Fibroblast of lung (primary cell): ENCODE measurements at places on chromosomes 11 and 22.

DNA sequence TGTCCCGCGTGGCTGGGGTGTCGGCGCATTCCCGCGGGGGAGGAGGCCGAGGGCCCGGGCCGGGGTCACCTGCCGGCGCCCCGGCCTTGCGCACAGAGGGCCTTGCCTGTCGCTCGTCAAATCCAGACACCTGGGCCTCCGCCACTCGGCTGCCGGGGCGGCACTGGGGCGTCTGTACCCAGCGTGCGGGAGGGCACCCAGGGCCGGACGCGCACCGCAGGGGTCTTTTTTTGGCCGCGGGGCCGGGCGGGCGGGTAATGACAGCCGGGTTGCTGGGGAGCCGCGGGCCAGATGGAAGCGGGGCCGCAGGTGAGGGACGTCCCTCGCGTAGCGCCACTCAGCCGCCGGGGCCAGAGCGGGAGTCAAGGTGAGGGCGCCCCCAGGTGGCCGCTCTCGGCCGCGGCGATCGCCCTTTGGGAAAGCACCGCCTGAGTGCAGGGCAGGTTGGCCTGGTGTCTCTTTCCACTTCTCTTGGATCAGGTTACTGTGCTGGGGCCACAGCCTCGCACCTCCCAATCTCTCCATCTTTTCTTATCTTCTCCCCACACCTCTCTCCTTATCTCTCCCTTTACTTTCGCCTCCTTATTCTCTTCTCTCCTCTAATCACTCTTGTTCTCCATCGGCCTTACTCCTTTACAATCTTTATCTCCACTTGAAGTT, 3.5 kb downstream of the PHLDB1 start:
- peak; percentile 54 for DNase-seq

DNA sequence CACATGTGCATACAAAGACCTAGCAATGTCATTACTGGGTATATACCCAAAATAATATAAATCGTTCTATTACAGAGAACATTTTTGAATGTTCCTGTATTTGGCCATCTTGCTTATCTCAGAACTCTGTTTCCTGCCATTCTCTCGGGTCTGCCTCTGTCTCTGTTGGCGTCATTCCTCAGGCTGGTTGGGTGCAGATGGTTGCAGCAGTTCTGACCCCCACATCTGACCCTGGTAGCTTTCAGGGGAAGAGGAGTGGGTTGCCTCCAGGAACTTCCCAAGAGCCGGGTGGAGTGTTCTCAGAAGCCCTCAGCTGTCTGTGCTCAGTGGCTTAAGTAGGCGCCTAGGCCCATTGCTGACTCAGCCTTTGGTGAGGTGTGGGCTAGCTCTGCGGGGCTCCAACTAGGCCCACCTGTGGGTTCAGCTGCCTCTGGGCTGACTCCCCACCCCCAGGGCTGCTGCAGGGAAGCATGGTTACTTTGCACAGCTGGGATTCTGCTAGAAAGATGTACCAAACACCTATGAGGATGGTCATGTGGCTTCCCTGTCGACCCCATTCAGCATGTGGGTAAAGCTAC, 114.0 kb downstream of the TBC1D22A start:
- DNase-seq: no peak

DNA sequence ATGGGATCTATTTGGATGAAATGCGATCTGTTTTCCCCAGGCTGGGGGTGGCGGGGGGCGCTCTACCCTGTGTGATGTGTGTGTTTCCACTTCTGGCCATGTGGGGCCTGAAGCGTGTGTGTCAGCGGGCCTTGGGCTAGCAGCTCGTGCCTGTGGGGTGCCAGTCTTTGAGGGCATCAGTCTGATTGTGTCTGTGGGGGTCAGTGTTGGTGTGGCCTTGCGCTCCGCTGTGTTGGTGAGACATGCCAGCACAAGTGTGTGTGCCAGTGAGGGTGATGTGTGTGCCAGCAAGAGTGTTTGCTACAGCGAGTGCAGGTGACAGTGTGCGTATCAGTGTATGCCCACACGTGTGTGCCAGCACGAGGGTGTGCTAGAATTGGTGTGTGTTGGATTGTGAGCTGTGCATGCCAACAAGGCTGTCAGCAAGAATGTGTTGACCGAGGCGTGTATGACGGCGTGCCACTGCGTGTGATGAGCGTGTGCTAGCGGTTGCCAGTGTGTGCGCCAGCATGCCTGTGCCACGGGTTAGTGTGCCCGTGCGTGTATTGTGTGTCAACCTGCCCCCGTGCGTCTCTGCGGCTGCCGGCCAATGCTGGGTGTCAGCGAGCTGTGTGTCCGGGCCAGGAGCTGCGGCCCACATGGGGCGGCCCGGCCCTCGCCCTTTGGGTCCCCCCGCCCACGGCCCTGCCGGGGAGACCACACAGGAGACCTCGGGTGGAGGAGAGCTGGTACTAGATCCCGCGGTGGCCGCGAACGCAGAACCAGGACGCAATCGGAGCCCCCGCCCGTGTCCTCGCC, 519 bp downstream of the ARRB1 start:
- DNase-seq: peak; percentile 35

GRCh38 chr11:76889411-76889975, 28.8 kb downstream of the ACER3 start:
- no peak for DNase-seq

DNA sequence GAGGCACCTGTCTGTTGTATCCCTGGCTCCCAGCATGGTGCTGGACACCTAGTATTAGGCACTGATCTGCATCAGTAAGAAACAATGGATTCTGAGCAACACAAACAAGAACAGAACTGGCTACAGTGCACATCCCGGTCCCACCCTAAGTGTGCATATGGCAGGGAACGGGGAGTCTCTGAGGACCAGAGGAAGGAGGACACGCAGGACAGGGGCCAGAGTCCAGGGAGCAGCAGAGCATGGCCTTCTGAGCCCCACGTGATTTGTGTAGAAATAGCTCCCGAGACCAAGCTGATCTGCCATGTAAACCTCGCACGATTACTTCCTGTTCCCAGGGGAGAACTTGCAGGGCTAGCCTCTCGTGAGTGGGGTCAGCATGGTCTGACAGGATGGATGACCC, 12.7 kb upstream of the SNX32 start:
- DNase-seq: no peak

- DNase-seq: peak; percentile 75
Observed at GRCh38 chr11:19553683-19554333, 158.8 kb upstream of the NAV2 start.

- DNase-seq: peak; percentile 75
Observed at GRCh38 chr22:45263463-45264269, 21.1 kb upstream of the UPK3A start.

- peak; percentile 62 for DNase-seq
Observed at GRCh38 chr11:131916638-131917037, 546.2 kb downstream of the NTM start.

DNA sequence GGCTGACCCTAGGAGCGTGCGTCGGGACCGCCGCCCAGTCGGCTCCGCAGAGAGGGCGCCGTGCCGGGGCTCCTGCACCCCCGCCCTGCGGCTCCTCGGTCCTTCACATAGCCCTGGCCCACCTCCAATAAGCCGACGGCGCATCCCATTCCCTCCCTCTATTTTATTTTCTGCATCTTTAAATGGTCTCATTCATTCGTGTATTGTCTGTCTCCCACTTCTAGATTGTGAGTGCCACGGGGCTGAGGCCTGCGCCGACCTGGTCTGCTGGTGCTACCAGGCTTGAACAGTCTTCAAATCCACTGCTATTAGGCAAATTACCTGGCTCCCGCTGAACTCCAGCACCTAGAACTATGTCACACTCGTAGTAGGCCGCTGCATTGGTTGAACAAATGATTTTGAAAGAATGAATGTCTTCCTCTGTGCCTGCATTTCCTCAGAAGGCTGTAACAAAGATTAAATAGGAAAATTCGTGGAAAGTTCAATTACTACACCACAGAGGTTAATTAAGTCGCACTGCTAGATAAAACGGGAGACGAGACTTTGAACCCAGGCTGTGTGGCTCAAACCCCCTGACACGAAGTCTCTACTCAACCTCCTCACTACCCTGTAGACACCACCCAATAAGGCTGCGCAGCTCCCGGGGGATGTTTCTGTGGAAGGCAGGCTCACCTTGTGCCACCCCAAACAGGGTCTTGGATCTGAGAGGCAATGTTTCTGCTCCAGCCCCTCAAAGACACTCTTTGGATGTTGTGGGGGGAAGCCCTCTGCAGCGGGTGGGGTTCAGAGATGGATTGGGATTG, 1.2 kb upstream of the PPP1R14B start:
- no peak for DNase-seq
